ENCODE measurements at places on chromosomes 1 and 21.

DNA sequence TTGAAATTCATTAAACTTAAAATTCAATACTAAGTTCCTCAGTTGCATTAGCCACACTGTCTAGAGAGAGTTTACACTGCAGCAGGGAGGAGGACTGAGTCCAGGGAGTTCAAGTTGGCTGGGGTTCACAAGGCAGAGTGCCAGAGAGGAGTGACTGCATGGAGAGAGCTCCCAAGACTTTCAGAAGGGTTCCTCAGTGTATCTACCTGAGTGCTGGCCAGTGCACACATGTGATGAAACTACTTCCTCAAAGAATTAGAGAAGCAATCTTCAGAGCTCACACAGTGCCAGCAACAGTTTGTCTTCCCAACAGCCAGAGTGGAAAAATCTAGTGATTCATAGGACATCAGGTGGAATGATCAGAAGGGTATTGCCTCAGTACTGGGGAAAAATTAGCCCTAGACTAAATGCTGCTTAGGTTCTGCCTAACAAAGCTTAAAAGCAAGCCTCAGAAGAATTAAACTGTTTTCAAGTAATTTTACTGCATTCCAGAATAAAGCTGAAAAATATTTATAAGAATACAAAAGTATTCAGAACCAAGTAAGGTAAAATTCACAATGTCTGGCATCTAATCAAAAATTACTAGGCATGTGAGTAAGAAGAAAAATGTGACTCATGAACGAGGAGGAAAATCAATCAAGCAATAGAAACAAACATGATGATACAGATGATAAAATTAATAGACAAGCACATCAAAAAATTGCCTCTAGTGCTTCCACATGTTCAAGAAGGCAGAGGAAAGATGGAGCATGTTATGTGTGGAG is 10.4 kb upstream of the WNT3A start:
- DNase-seq: no peak

DNA sequence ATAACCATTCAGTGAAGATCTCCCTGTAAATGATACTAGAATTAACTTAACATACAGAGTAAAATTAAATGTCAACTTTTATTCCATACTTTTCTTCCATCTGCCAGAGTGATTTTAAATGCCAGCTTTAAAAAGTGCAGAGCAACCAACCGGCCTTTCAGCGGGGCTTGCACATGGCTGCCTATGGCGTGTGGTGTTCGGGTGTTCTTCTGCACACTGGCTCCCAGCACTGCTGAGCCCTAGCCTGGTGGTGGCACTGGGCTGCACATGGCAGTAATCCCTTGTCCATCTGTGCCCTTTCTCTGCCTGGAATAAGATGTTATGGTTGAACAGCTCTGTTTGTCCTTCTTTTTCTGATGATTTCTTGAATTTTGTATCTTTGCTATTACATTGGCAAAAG is 156.3 kb downstream of the SNX7 start:
- DNase-seq: no peak

GRCh38 chr1:233675446-233675845 is 61.5 kb downstream of the KCNK1 start:
- no peak for DNase-seq

DNA sequence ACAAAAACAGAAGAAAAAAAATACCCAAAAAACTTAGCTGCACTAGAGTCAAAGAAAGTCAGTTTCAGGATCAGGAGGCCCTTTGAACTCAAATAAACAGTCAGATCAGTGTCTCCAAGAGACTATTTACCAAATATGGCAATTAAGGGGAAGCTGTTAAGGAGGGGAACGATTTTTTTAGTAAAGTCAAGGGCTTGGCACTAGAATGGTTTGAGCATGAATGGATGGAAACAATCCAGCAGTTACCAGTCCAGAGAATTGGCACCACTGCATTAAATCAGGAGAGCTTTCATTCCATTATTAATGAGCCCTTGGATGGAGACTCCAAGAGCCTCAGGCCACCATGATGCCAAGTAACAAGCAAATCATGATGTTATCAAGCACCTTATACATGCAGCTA is 7.2 kb downstream of the TRAPPC3 start:
- no peak for DNase-seq

DNA sequence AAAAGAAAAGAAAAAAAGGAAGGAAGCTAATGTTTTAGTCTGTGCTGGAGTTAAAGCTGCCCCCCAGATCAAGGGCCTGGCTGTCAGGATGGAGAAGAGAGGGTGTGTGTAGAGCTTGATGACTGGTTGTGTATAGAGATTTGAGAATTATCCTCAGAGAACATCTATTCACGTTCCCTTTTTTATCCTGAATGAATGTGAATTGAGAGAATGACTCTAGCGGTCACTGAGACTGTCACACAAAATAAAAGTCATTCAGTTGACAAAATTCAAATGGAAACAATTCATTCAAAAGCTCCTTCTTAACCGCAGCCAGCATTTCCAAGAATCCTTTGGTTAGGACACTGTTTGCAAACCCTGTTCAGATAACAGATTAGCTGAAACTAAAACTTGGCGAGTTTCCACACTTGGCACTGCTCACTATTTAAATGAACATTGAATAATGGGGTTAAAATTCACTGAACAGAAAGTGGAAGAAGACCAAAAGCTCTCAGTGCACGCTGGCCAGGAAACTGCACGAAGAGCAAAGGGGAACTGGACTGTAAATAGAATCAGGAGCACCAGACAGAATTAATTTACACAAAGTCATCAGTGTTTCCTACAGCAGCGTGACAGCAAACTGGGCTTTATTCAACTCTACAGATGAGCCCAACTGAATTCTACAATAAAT is 13.6 kb upstream of the FAM89A start:
- DNase-seq: peak; percentile 76

DNA sequence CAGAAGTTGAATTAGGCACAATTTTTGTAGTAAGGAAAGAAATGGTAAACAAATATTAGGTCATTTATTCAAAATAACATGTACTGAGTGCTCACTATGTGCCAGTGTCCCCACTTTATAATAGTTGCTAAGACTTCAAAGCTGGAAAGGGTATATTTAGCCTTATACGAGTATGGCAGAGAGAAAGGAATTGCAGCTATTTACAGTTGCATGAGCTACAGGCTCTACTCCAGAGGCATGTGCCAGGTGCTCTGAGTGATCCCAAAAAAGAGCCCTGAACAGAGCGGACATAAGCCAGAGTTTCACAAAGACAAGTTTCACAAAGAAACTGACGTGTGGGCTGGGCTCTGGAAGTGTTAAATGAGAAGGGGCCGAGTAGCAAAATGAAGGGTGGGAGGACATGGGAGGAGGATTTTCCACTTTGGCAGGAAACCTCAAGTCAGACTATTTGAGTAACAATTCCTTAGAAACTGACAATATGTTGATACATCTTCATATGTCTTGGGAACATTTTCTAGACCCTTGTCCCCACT is 40.9 kb downstream of the FASLG start:
- DNase-seq: no peak

- no peak for DNase-seq
Observed at GRCh38 chr1:222940095-222940494, 125.3 kb downstream of the DISP1 start.

GRCh38 chr1:119132179-119132578 is 8.3 kb downstream of the WARS2 start:
- DNase-seq: no peak

DNA sequence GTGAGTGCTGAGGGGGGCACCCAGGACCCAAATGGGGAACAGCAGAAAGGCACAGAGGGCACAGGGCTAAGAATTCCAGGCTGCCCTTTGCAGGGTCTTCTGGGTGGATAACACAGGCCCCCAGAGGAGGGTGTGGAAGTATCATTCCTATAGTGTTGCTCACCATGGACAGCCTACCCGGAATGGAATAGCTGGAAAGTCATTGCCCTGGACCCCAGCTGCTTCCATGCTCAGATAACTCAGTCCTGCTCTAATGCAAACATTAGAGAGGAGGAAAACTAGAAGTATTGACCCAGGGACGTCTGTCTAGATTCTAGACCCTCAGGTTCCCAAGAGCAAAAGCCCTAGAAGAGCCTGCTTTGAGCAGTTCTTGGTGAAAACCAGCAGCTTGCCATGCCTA is 24.7 kb downstream of the SLC6A17 start:
- peak; percentile 12 for DNase-seq

GRCh38 chr1:163082971-163083370 is 13.8 kb downstream of the RGS4 start:
- DNase-seq: no peak

- DNase-seq: peak; percentile 1
Observed at GRCh38 chr1:73162564-73162963, 880.2 kb upstream of the NEGR1 start.

DNA sequence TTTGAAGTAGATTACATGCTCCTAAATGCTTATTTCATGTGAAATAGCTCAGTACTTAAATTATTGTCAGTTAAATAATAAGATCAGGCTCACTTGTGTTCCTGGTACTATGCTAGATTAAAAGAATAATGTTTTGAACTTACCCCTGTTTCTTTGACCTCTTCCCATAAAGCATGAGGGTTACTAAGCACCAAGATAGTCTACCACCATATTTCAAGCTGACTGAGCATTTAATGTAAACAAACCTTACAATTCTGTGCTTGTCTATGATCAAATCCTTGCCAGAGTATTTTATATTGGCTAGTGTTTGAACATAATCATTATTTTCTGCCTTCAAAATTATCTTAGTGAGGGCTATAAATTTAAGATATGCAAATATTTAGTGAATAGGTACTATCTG is 98.1 kb downstream of the LHX9 start:
- DNase-seq: no peak

DNA sequence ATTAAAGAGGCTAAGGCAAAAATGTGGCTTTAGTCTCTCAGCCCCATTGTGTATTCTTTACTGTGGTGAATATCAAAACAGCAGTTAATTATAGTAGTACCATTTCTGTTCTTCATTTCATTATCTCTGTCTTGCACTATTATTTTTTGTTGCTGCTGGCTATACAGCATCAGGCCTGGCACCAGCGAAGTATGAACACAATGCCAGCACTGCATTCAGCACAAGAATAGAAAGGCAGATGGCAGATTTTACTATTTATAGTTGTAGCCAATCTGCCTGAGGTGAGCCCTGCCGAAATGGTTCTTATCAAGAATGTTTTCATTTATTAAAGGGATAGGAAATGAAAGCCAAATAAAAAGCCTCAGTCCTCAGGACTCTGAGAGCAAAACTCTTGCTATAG is 72.1 kb downstream of the GPR52 start:
- DNase-seq: no peak

DNA sequence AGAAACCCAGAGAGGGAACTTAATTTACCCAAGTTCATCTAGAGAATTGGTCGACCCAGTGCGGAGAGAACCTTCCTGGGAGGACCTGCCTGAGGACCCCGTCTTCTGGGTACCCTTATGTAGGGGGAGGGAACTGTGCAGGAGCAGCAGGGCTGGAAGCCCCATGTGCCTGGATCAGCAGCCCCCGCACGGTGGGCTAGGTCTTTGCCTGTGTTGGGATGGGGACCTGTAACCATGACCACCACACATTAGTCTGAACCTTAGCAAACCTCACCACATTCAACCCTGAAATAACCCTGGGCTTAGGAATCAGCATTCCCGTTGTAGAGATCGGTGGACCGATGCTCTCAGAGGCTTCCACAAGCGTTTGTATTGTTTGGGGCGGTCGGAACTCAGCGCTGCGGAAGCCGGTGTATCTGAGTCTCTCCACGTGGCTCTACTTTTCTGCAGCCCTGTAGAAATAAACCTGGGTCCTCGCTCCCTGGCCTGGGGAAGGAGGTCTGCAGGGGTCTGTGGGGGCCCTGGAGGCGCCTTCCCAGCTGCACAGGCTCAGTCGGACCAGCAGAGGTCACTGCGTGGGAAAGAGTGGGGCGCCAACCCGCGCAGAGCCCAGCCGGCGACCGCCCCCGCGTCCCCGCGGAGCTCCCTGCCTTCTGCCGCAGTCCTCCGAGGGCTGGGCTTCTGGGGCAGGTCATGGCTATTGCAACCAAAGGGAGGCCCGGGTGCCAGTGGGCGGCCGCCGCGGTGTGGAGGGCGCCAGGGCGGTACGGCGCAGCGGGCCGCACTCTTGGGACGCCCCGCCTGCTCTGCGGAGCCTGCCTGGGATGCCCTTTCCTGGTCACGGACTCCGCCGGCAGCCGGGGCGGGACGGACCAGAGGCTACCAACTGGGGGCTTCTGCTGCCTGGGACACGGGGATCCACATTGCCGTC is 36.2 kb upstream of the KCNA10 start:
- DNase-seq: peak; percentile 5

GRCh38 chr1:111140680-111140967 is 601 bp downstream of the CEPT1 start:
- DNase-seq: peak; percentile 39

GRCh38 chr1:116854716-116855115 is 55.0 kb upstream of the PTGFRN start:
- DNase-seq: no peak

- peak; percentile 98 for DNase-seq
Observed at GRCh38 chr1:119647734-119648619, at the start of gene ZNF697. Gene ZNF697, minus strand, starts transcription at chr1:119648266. Its CDS starts 22,166 bp downstream, at chr1:119626100.

- no peak for DNase-seq
Observed at GRCh38 chr1:172973424-172973823, 77.3 kb downstream of the TNFSF18 start.

- DNase-seq: peak; percentile 10
Observed at GRCh38 chr21:16912075-16912474, 600.8 kb upstream of the CXADR start.

DNA sequence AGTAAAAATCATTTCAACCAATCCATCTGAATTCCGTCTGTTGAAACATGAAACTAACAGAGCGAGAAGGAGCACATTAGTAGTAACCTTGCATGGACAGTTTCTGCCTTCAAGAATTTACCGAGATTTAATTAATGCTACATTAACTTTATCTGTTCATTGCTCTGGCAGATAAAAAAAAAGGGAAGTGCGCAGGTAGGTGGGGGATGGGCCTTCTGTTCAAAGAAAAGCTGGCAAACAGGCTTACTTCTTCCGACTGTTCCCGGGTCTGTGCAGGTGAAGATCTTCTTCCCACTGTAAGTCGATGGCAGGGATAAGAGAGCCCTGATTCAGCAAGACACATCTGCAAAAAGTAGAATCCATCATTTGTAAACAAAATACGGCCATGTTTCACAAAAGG is 172.6 kb upstream of the DMRTA2 start:
- DNase-seq: no peak

- no peak for DNase-seq
Observed at GRCh38 chr21:19198801-19199200, 795.2 kb upstream of the TMPRSS15 start.

GRCh38 chr1:29832471-29832870 is 596.1 kb downstream of the PTPRU start:
- DNase-seq: no peak

DNA sequence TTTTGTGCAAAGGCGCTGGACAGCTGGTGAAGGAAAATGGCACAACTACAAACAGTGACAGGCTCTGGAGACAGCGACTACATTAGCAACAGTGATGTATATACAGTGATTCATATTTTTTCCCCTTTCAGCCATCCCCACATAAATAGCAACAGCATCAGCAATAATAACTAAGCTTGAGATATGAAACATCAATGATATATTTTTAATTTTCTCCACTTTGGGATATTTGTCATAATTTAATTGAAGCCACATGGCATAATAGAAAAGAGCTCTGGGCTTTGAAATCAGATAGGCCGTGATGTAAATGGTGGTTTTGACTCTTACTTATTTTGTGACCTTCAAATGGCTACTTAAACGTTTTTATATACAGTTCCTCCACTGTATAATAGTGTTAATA is 764.3 kb upstream of the PRMT6 start:
- DNase-seq: no peak

- no peak for DNase-seq
Observed at GRCh38 chr1:184425449-184426277, 38.8 kb downstream of the C1orf21 start.
